Activated CD8-positive, alpha-beta T cell treated with anti-CD3 and anti-CD28 coated beads for 36 hours (primary cell): ENCODE measurements at places on chromosomes 12 and 14. TPM values are rescaled to one million over a fixed set of nuclear protein-coding genes. Genes with fewer than 3 reads are reported as not detected.

- peak overlapping the region; percentile 98 for H3K27ac ChIP-seq
- no peak for DNase-seq
- H3K36me3 ChIP-seq, result peaks cover 22% of the 10 kb centered on the region
Measured at GRCh38 chr14:73713206-73713802, 880 bp downstream of the PNMA1 start.

DNA sequence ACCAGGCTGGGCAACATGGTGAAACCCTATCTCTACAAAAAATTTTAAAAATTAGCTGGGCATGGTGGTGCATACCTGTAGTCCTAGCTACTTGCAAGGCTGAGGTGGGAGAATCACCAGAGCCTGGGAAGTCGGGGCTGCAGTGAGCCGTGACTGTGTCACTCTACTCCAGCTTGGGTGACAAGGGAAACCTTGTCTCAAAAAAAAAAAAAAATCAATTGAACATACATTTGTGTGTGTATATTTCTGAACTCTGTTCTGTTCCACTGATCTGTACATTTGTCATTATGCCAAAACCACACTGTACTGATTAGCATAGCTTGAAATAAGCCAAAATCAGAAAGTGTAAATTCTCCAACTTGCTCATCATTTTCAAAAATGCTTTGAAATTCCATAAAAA, 254.6 kb downstream of the SOX5 start:
- H3K36me3 ChIP-seq, result no peaks in the 10 kb centered on the region
- H3K27me3 ChIP-seq, result no peaks in the 10 kb centered on the region
- no peak for DNase-seq
- H3K4me3 ChIP-seq, result no peak overlapping the region

Gene SERPINA9
- not detected for total RNA-seq

- no peaks in the 10 kb centered on the region for H3K4me1 ChIP-seq
- no peak for DNase-seq
- H3K27ac ChIP-seq, result no peak overlapping the region
- no peak overlapping the region for H3K4me3 ChIP-seq
- H3K36me3 ChIP-seq, result no peaks in the 10 kb centered on the region
Measured at GRCh38 chr12:195156-195555, 18.8 kb downstream of the SLC6A12 start.

DNA sequence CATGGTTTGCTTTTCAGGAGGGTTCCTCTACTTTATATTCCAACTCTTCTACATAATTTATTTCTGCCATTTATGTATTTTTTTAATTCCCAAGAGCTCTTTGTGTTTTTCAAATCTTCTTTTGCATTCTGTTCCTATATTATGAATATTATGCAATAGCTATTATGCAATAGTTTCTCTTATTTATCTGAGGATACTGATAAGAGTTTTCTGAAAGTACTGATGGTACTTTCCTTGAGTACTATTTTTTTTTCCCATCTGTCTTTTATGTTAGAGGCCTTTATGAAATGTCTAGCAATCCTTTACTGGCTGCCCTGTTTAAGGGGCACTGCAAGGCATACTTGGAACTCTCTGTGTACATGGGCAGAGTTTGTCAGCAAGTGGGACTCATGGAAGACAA, 93.4 kb downstream of the SLC41A2 start:
- no peak overlapping the region for H3K27ac ChIP-seq
- peaks cover 11% of the 10 kb centered on the region for H3K4me1 ChIP-seq
- no peak for DNase-seq

Gene CEP128
- total RNA-seq, result 21.6 TPM

DNA sequence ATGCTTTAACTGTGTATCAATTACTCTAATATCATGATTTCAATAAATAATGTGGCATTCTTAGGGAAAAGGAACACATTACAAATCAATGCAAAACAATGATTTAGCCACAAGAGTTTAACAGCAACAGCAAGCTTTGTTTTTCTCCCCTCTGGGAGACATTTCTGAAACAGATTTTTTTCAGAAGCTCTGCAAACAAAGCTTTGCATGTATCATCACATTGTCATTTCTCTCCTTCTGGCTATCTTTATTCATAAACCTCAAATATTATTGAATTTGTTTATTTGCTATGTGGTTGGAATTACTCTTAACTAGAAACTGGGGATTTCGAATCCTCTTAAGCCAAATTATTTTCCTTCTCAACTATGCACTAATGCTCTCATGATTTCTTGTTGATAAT, 278.4 kb upstream of the ATXN7L3B start:
- no peak overlapping the region for H3K27ac ChIP-seq
- H3K4me3 ChIP-seq, result no peak overlapping the region
- H3K27me3 ChIP-seq, result no peaks in the 10 kb centered on the region

Gene OLR1
- total RNA-seq, result not detected

Gene PTGER2
- total RNA-seq, result 19.9 TPM

DNA sequence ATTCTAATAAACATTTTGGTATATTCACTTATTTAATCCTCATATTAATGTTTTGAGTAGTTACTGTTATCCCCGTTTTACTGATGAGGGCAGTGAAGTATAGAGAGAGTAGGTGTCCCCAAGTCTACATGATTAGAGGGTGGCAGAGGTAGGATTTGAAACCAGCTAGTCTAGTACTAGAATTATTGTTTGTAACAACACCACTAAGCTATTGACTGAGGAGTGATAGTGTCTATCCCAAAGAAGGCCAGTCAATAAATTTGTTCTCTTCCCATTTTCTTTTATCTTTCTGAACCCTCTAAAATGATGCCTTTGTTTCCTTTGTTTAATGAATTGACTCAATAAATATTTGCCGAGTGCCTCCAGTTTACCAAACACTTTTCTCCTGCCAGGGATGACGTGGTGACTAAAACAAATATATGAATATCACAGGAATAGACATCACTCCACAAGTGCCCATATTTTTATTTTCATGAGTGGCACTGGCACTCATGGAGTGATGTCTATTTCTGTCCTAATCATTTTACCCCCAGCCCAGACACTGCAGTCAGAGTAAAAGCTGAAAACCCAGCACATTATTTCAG, 247.5 kb downstream of the SLC16A7 start:
- H3K36me3 ChIP-seq, result no peaks in the 10 kb centered on the region
- no peak overlapping the region for H3K27ac ChIP-seq
- DNase-seq, result no peak
- H3K4me1 ChIP-seq, result no peaks in the 10 kb centered on the region
- H3K4me3 ChIP-seq, result no peak overlapping the region
- peaks cover 20% of the 10 kb centered on the region for H3K27me3 ChIP-seq

Gene SLC22A17
- 2.3 TPM for total RNA-seq

Gene KCNC2
- not detected for total RNA-seq

DNA sequence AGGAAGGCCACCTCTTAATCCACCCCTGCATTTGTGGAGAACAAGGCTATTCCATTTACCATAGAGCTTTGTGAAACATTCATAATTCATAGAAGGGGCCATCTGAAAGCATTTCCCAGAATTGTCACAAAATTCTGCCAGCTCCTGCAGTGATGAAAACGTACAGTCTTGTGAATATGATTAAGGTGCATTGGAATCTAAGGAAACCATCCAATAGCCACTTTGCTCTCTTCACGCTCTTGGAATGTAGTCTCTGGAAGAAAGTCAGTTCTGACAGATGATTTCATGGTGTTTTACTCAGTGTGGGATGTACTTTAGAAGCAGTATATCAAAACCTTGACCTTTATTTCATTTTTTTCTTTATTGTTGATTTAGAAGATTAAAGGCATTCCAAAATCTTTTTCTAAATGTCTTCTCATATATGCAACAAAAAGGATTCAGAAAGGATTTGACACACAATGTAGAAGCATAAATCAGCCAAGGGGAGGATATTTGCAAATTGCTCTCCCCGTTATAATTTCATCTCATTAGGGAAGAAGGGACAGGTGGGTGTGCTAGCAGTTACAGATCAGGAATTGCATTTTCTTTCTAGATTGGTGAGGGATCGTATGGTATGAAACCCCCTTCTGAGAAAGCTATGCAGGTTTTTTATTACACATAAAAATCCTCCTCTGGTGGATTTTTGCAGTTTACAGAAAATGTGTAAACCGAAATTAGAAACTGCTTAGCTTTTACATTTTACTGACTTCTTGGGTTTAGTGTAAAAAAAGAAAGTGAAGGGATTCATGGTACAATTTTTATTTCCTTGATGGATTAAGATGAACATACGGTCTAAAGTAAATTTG, 390.2 kb downstream of the LRIG3 start:
- no peak for DNase-seq
- H3K36me3 ChIP-seq, result no peaks in the 10 kb centered on the region
- no peaks in the 10 kb centered on the region for H3K4me1 ChIP-seq
- no peaks in the 10 kb centered on the region for H3K27me3 ChIP-seq
- no peak overlapping the region for H3K27ac ChIP-seq
- no peak overlapping the region for H3K4me3 ChIP-seq

Gene RFLNA
- not detected for total RNA-seq

DNA sequence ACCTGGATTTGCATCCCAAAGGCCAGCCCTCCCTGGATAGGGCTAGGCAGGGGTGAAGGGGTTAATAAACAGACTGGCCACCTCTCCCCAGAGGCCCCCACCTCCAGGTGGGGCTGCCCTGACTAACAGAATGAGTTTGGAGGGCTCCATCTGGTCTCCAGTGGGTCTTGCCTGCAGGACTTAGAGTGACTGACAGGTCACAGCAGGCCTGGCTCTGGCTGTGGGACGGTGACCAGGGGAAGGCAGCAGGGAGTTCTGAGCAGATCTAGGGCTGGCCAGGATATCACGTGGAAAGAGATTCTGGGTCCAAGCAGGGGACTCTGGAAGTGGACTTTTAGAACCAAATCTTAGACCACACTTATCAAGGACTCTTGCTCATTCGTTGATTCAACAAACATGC, 40.9 kb upstream of the LHX5 start:
- H3K4me3 ChIP-seq, result no peak overlapping the region
- H3K4me1 ChIP-seq, result peaks cover 2% of the 10 kb centered on the region
- no peaks in the 10 kb centered on the region for H3K36me3 ChIP-seq
- no peak for DNase-seq
